T-helper 1 cell treated with Interleukin-12 subunit alpha and Interleukin-12 subunit beta and Interleukin-4 antibody, amounts not matched to agents 30 ng/mL and 1 ng/mL, for 36 hours (primary cell): ENCODE measurements at places on chromosomes 2 and 18. TPM values are rescaled to one million over a fixed set of nuclear protein-coding genes. Genes with fewer than 3 reads are reported as not detected.

Gene AKAIN1
- total RNA-seq, result not detected in 2 replicates

Gene RAB27B
- total RNA-seq, result 2.5 and 2.7 TPM in 2 replicates

Gene SPDYA
- 1.8 and 2.1 TPM in 2 replicates for total RNA-seq

Gene SH3BP4
- total RNA-seq, result 0.07 and 0.12 TPM in 2 replicates

Gene BBS5
- total RNA-seq, result 2.2 and 2.3 TPM in 2 replicates

Gene LIPG
- not detected in 2 replicates for total RNA-seq

Gene CEP68
- 7.2 and 7.9 TPM in 2 replicates for total RNA-seq

Gene DRC1
- total RNA-seq, result not detected in 2 replicates

Gene RUFY4
- 3.2 and 3.3 TPM in 2 replicates for total RNA-seq

Gene FEV
- total RNA-seq, result not detected in 2 replicates

Gene ELOA2
- not detected in 2 replicates for total RNA-seq

Gene CNRIP1
- total RNA-seq, result not detected in 2 replicates

Gene MOGAT1
- not detected in 2 replicates for total RNA-seq

Gene CD207
- not detected in 2 replicates for total RNA-seq

Gene SCN9A
- total RNA-seq, result 3.5 and 4.3 TPM in 2 replicates

Gene SLC9A2
- not detected in 2 replicates for total RNA-seq

Gene ITGA6
- total RNA-seq, result 33.1 and 36.5 TPM in 2 replicates

Gene IL1RL1
- total RNA-seq, result 16.0 and 16.2 TPM in 2 replicates

Gene ACMSD
- total RNA-seq, result not detected in 2 replicates

Gene FAM161A
- 2.3 and 2.5 TPM in 2 replicates for total RNA-seq

Gene DNAJC5G
- not detected in 2 replicates for total RNA-seq

Gene C2orf72
- total RNA-seq, result 0.10 TPM in 1 of 2 replicates, not detected in the other

Gene NYAP2
- not detected in 2 replicates for total RNA-seq

Gene GKN1
- total RNA-seq, result not detected in 2 replicates

Gene C2orf92
- 12.4 and 15.6 TPM in 2 replicates for total RNA-seq

Gene EIF5B
- total RNA-seq, result 53.6 and 58.2 TPM in 2 replicates

Gene CYP1B1
- 13.2 and 15.6 TPM in 2 replicates for total RNA-seq

Gene SCN7A
- not detected in 2 replicates for total RNA-seq

Gene EVX2
- total RNA-seq, result not detected in 2 replicates

Gene RGPD6
- total RNA-seq, result 3.2 and 9.2 TPM in 2 replicates

Gene DES
- not detected in 2 replicates for total RNA-seq

Gene CXCR1
- total RNA-seq, result 0.54 and 0.76 TPM in 2 replicates

Gene KCNG2
- total RNA-seq, result not detected in 2 replicates
